Femur (tissue), 1 donor: ENCODE measurements at places on chromosomes 5 and 9.

- no peak for DNase-seq
These were observed 26.3 kb upstream of the ARSI start for GRCh38 chr5:150329038-150329437.

DNA sequence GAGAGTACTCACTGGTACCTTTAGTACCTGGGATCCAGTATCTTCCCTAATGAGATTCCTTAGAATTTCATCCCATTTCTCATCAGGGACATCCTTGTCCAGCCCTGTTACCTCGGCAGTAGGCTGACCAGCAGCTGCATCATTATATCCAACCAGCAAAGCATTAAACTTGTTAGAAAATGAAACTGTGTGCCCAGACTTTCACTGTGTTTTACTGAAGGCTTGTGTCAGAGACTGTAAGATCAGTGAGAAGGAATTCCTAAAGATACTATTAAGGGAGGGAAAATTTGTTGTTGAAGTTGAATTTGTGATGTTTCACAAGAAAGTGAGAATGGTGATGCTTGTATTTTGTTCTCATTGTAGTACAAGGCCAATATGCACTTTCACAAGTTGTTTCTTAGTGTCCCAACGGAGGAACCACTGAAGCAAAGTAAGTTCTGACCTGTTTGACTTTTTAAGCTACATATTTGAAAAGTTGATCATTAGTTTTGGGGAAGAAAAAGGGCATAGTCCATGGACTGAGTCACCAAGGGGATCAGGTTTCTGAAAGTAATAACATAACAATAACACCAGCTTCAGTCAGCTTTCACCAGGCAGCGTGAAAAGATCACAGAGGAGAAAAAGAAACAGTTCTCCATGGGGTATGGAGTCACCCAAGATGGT lies 48.8 kb downstream of the GRAMD2B start:
- no peak for DNase-seq

GRCh38 chr5:154949781-154950180 lies 8.9 kb downstream of the MRPL22 start:
- no peak for DNase-seq

GRCh38 chr9:138052322-138052615 lies 174.7 kb downstream of the CACNA1B start:
- DNase-seq, result no peak

DNA sequence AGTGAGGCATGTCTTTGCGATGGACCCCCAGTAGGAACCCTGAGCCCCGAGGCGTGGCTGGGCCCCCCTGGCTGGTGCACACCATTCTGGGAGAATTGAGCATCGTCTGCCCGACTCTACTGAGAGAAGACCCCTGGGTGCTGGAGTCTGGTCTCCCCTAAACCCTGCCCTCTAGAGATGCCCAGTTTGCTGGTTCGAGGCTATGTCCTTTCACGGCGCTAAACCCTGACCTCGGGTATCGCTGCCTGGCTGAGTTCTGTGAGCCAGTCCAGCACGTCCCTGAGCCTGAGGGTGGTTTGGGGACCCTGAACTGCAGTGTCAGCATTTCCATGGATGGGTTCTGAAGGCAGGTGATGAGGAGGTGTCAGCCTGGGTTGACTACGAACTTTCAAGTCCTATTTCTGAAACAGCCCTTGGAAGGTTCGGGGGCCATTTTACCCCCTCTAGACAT lies 128.8 kb downstream of the RXRA start:
- peak; percentile 39 for DNase-seq

GRCh38 chr5:112857866-112858265 lies 3.2 kb upstream of the SRP19 start:
- no peak for DNase-seq

GRCh38 chr9:135993409-135993742 lies 32.2 kb upstream of the UBAC1 start:
- DNase-seq, result no peak

DNA sequence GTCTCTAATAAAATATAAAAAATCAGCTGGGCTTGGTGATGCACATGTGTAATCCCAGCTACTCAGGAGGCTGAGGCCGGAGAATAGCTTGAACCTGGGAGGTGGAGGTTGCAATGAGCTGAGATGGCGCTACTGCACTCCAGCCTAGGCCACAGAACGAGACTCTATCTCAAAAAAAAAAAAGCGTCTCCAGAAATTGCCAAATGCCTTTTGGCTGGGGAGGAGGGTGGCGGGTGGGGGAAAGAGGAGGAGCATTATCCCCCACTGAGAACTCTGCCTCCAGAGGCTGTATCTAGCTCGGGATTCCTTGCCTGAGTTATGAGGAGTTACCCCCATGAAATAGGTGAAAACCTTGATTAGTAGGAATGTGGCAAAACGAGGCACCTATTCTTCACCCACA lies 4.8 kb downstream of the ROPN1L start:
- DNase-seq, result no peak

- DNase-seq, result no peak
These were observed 19.7 kb upstream of the TERT start for GRCh38 chr5:1314564-1314982.

- no peak for DNase-seq
These were observed 23.3 kb downstream of the CSF2 start for GRCh38 chr5:132096904-132097303.

DNA sequence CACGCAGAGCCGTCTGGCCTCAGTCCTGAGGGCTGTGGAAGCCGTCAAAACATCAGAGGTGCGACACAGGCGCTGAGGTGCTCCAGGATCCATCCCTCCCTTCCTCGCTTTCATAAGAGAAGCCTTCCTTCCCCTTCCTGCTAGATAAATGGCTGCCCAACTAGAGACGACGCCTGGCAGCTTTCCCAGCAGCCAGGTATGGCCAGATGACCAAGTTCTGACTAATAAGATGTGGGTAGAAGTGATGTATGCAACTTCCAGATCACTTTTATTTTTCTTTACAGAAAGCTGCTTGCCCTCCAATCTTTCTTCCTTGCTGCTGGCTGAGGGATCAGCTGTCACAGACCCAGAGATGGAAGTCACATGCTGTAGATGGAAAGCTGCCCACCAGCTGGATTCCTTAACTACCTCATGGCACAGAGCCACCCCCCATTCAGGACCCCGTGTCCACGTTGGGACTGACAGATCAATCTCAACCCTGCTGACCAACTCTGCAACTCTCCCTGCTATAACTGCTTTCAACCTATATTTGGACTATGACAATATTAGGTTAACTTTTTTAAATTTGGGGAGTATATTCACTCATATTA lies 8.8 kb downstream of the MAPK9 start:
- no peak for DNase-seq

GRCh38 chr9:37574241-37574721 lies 1.9 kb downstream of the FBXO10 start:
- DNase-seq, result no peak

DNA sequence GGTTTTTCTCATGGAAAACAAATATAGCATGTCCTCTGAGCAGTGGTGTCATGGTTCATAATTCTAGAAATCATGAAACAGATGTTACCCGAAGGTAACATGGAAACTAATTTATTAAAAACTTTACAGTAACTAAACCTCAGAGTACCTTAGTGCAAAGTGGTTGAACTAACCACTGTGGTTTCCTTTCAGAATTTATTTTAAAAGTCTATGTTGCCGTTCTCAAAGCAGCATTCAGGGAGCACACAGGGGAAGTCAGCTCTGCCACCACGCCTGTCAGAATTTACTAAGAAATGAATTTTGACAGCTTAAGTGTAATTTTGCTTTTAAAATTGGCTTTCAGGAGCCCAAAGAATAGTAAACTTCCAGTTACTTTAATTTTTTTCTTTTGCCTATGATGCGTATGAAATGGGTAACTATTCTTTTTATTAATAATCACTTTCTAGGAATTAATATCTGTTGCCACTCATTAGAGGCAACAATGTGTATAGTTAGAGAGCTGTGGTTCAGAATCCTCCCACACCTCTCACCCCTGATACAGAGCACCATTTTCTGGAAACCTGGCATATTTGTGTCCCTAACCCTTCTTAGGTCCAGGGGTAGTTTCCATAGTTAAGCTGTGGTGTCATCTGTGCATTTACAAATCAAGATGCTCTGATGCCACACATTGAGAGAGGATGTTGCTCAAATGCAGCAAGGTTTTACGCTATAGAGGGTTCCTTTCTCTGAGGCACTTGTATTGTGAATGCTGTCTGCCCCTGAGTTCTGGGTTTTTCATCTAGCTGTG lies 202.6 kb downstream of the ZSWIM6 start:
- DNase-seq, result no peak

GRCh38 chr5:77798456-77798855 lies 22.3 kb upstream of the TBCA start:
- DNase-seq, result no peak

- no peak for DNase-seq
These were observed 147.3 kb downstream of the FAM114A2 start for GRCh38 chr5:153891394-153891793.

DNA sequence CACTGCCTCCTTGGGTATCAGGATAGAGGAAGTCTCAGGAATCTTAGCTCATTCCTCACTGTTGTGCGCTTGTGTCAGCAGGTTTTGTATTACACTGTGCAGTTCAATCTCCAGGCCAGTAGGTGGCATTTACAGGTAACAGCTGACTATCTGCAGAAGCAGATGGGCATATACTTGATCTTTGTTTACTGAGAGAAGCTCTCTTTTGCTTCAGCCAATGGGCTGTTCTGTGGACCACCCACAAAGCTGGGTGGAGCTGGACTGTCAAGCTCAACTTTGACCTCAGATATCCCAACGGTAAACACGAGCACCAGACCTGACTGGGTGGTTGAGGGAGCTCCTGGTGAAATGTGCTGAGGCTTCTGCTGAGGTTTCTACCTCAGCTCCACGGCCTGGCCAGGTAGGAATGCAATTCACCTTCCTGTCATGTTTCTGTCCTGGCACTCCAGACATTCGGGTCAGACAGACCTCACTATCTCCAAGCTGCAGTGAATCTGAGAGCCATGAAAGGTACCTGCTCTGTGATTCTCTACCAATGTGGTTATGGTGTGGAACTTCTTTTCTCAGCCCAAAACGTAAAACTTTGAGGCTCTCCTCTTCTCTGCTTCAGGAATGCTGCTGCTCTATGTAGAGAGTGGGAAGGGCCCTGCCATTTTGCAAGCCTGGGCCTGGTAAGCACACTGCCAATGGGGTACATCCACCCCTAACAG lies 167.9 kb upstream of the ACTBL2 start:
- no peak for DNase-seq

- DNase-seq, result no peak
These were observed 134.6 kb upstream of the PPP1R26 start for GRCh38 chr9:135344915-135345500.

- DNase-seq, result no peak
These were observed 42.1 kb upstream of the HTR4 start for GRCh38 chr5:148696187-148697036.

DNA sequence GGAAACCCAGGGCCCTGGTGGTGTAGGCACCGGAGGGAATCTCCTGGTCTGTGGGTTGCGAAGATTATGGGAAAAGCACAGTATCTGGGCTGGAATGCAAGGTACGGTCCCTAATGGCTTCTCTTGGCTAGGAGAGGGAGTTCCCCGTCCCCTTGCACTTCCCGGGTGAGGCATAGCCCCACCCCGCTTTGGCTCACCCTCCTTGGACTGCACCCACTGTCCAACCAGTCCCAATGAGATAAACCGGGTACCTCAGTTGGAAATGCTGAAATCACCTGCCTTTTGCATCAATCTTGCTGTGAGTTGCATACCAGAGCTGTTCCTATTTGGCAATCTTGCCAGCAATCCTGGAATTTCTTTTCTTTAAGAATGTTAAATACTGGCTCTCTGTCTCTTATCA lies 1429.1 kb downstream of the MAT2B start:
- no peak for DNase-seq

DNA sequence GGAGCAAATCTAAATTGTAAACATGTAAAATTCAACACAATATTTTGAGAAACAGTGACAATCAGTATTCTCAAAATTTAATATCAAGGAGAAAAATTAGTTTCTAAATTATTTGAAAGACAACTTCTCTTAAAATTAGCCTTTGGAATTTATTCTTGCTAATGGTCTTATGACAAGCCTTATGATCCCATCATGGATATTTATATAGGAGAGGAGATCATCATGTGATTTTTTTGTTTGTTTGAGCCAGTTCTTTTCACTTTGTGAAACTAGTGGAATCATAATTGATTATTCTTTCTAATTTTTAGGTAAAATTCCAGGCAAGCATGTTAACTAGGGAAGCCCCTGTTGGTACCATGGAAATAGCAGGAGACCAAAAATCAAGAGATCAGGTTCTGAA lies 24.7 kb downstream of the DMXL1 start:
- no peak for DNase-seq

GRCh38 chr5:4113426-4113825 lies 517.8 kb downstream of the IRX1 start:
- no peak for DNase-seq

GRCh38 chr9:2291980-2292704 lies 277.0 kb downstream of the SMARCA2 start:
- peak; percentile 51 for DNase-seq

DNA sequence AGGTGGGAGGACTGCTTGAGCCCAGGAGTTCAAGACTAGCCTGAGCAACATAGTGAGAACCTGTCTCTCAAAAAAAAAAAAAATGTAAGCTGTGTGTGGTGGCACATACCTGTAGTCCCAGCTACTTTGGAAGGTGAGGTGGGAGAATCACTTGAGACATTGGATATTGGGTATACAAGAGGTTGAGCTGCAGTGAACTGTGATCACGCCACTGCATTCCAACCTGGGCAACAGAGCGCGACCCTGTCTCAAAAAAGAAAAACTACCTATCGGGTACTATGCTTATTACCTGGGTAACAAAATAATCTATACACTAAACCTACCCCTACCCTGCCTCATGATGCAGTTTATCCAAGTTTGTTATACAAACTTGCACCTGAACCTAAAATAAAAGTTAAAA lies 64.9 kb downstream of the AOPEP start:
- no peak for DNase-seq

DNA sequence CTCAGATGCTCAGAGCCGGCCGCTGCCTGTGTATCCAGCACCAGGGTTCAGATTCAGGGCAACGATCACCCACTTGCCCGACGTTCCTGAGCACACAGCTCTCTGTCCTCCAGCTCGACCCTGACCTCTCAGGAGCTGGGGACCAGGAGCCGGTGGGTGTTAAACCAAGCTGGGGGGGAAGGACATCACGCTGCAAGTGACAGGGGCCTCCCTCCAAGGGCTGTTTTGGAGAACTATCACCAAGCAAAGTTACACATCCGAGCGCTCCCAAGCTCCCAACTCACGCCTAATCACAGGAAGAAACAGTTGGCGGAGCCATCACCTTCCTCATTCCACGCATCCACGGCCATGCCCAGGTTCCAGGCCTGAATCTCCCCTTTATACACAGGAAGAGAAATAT lies 51.5 kb upstream of the ZNF354A start:
- no peak for DNase-seq
